ENCODE measurements at places on chromosomes 16 and 17.

DNA sequence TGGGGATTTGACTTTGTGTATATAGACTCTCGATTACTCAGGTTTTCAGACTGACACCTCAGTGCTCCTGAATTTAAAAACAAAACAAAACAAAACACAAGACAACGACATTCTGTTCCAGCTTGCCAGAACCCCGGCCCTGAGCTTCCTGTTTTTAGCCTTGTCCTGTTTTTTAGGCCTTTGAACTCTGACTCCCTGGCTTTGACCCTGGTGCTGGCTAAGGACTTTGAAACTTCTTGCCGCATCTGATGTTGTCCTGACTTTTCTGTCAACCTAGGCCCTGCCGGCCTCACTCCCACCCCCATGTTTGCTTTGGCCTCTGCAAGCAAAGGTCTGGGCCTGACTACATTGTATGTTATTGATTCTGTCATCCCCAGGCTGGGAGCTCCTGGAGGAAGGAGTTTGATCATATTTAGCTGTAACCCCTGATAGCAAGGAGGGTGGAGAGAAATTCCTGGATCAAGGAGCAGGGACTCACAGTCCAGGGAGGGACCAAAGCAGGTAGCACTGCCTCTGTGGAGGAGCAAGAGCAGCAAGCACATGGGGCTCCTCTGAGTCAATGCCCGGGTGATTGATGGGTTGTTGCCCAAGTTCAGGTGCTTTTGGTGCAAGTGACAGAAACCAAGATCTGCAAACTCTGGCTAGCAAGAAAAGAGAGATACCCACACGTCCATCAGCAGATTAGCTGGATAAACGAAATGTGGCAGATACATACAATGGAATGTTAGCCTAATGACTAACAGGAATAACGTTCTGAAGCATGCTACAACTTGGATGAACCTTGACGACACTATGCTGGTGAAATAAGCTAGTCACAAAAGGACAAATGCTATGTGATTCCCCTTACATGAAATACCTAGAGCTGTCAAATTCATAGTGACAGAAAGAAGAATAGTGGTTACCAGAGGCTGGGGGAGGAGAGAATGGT, 7.7 kb downstream of the CCL16 start:
- DNase-seq = no peak

DNA sequence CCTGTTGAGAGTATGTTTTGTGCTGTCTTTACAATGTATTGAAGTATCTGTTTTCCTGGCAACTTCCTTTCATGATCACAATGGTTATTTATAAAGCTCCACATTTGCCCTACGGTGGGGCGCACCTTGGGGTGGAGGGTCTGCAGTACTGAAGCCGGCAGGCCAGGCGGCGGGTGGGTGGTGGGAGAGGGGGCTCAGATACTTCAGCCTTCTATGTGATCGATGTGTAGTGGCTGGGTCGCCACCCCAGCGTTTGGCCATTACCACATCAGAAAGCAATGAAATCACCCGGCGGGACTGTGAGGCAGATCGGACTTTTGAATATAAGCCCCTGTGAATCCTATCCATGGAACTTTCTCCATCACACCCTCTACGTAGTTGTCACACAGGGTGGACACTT, 196.6 kb downstream of the FOXL1 start:
- DNase-seq = no peak

- DNase-seq = no peak
Measured at GRCh38 chr16:58024486-58025350, 836 bp upstream of the MMP15 start.

- DNase-seq = no peak
Measured at GRCh38 chr16:914440-914839, 56.3 kb downstream of the LMF1 start.

GRCh38 chr16:54171626-54172537, 114.7 kb downstream of the IRX3 start:
- DNase-seq = no peak

GRCh38 chr17:81339191-81339533, 44.1 kb upstream of the SLC38A10 start:
- DNase-seq = no peak

DNA sequence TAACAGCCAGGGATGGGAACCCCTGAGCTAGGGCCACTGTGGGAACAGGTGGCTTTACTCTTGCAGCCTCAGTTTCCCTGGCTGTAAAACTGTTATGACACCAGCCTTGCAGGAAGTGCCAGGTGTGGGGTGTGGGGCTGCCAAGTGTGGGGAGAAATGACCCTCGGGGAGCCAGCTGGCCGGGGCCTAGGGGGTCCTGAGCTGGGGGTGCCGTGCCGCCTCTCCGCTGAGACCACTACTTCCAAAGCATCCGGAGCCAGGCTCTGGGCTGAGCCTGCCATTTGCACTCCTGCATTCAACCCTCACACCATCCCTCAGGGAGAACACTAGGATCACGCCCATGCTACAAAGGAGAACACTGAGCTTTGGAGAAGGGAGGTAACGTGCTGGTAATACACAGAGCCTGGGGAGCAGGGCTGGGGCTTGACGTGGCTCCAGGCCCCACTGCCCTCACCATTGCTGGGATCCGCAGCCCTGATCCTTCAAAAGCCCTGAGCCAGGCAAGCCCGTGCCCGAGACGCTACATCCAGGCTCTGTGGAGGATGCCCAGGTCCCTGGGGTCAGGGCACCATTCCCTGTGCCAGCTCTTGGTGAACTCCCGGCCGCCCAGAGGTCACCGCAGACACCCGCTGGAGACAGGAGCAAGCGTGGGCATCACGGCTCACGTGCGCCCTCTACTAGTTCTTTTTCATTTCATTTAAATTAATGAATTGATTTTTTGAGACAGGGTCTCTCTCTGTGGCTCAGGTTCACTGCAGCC, 28.8 kb upstream of the GINS2 start:
- DNase-seq = no peak

DNA sequence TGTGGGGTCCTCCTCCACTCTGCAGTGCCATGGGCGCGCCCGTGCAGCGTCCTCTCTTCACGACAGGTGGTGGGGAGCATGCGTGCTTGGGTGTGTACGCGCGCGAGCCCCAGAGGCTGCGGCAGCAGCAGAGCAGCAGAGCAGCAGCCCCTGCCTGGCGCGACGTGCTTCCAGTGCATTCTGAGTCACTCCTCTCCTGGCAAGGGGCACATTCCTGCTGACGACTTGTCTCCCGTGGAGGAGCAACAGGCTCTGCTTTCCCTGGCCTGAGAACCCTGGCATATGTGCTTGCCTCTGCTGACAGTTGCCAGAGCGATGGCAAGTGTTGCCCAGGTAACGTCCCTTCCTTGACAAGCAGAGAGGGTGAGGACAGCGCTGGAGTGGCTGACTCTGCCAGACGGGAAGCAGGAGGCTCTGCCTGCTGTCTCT, 133.8 kb upstream of the PLCG2 start:
- DNase-seq = no peak

- DNase-seq = no peak
Measured at GRCh38 chr17:6941989-6942388, 53.9 kb upstream of the ALOX12 start.

- DNase-seq = no peak
Measured at GRCh38 chr16:23283571-23283970, 18.5 kb upstream of the SCNN1B start.

DNA sequence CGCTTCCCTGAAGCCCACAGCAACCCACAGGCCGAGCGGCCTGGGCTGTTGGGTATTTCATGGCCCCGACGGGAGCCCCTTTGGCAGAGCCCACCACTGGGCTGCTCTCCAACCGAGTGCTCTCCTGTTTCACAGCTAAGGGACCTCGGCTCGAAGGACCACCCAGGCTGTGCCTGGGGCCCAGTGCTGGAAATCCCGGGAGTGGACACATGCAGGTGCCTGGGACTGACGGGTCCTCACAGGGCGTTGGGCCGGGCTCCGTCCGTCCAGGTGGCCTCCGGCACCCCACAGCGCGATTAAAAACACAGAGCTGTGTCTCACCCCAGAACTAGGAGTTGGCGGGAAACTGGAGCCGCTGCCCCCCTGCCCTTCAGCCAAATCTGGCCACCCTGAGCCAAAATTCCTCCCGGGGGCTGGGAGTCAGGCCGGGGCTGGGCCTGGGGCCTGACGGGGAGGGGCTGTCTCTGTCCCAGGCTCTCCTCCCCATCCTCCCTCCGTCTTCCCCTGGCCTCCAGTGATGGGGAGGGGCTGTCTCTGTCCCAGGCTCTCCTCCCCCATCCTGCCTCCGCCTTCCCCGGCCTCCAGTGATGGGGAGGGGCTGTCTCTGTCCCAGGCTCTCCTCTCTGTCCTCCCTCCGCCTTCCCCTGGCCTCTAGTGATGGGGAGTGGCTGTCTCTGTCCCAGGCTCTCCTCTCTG, 14.1 kb downstream of the UTS2R start:
- no peak for DNase-seq

GRCh38 chr17:61474235-61474927, 22.2 kb downstream of the TBX4 start:
- no peak for DNase-seq

GRCh38 chr17:72518753-72519597, 398.2 kb downstream of the SOX9 start:
- no peak for DNase-seq

DNA sequence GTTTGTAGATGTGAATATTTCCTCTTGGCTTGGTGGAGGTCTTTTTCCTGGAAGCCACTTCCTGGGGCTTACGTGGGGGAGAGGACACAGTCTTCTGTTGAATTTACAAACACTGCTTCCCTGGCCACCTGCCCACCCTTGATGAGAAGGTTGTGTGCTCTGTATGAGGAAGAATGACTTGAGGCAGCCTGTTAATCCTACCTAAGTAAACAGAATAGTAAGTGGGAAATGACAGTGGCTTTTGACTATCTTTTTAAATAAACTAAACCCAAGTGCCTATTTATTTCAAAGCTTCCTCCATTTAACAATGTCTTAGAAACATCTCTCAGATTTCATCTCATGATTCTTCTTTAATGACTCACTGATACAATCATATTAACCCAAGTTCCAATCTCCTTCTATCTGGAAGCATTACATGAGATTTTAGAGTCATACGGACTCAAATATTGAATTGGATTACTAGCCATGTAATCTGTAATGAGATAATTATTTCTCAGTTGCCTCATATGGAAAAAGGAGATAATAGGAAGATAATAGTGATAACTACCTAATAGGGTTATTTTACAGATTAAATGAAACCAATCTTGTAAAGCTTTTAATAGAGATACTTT, 96.6 kb upstream of the SMIM36 start:
- no peak for DNase-seq

GRCh38 chr17:68368387-68368786, 77.1 kb downstream of the ARSG start:
- no peak for DNase-seq

GRCh38 chr17:67970783-67971182, 25.5 kb downstream of the C17orf58 start:
- DNase-seq = no peak

DNA sequence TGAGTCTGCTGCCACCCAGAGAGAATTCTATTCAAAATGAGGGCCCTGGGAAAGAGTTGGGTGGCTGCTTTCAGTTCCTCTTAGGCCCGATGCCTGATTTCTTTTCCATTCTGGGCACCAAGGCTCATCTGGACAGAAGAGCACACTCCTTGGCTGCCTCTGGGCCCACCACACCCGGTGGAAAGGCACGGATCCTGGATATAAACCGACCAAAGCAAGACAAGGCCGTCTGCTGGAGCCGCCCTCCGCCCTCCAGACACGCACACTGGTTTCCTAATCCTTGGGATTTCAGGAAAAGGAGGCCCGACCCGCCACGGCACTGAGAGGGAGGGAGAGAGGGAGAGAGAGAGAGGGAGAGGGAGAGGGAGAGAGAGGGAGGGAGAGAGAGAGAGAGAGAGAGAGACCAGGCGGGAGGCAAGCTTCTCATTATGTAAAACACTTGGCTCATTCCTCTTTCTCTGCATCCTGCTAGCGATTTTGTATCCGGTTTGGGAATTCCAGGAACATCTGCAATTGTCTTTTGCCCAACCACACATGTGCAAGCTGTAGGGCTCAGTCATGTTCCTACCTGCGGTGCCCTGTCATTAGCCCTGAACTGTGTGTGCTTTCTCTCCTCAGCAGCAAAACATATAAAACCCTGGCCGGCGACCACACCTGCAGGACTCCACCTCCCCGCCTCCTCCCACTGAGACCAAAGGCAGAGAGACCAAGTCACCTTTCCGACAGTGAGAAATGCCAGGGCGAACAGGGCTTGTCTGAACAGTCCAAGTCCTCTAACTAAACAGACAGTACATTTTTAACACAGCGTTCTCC, 347.2 kb downstream of the SOX9 start:
- DNase-seq = no peak

DNA sequence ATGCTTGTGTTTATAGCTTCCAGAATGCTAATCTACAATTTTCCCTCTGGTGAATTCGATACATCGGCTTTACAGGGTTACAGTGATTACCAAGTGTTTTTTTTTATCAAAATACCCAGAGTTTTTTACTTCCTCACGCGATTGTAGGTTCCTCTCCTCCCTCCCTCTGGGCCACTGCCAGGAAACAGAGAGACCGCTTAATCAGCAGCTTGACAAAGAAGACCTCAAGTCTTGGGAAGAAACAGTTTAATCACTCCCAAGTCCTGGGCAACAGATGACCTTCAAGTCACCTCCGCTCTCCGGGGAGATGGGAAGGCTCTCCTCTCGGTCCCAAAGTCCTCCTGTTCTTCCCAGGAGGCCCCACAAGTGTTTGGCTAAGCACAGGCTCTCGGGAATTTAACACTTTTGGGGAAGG, 23.5 kb downstream of the SMTNL2 start:
- no peak for DNase-seq

- DNase-seq = no peak
Measured at GRCh38 chr16:27743963-27744362, 194.0 kb downstream of the KATNIP start.

- DNase-seq = no peak
Measured at GRCh38 chr17:10171122-10171571, 27.3 kb downstream of the GAS7 start.

DNA sequence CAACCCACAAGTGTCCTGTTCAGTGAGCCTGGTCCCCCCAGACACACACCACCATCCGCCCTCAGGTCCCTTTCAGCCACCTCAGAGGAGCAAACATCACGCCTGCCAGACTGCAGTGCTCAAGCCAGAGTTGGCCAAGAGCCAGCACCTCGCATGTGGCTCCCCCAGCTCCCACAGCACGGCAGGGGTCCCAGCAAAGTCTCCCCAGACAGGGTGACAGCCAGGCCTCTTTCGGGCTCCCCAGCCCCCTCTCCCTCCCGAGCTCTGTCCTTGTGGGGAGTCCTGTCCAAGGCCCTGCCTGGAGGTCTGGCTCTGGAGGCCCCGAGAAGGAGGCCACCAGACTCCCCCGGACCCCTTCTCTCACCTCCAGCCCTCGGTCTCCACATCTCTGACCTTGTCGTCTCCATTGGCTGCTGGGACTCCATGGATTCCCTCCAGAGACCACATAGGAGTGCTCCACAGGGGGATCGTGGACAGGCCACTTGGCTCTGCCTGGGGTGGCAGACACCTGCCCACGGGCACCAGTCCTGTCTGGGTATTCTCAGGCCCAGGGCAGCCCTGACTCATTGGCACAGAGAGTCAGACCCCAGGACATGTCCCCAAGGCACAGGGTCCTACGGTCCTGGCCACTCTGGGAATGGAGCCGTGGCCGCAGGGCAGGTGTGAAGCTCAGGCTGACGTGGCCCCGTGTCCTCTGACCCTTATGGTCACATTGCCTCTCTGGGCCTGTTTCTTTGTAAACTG, 1.8 kb upstream of the MYADML2 start:
- no peak for DNase-seq

- no peak for DNase-seq
Measured at GRCh38 chr17:82001571-82002056, 21.1 kb downstream of the CENPX start.

GRCh38 chr16:12314653-12315185, 338.2 kb downstream of the SNX29 start:
- DNase-seq = no peak

Data from GOT3 (cell line).